Stimulated activated CD8-positive, alpha-beta memory T cell treated with anti-CD3 and anti-CD28 coated beads, Interleukin-2, amount 100 ng/mL, for 1 hour (primary cell): ENCODE measurements at places on chromosomes 6 and 20.

- DNase-seq, result no peak
Measured at GRCh38 chr6:38957426-38957825, 91.2 kb upstream of the GLP1R start.

DNA sequence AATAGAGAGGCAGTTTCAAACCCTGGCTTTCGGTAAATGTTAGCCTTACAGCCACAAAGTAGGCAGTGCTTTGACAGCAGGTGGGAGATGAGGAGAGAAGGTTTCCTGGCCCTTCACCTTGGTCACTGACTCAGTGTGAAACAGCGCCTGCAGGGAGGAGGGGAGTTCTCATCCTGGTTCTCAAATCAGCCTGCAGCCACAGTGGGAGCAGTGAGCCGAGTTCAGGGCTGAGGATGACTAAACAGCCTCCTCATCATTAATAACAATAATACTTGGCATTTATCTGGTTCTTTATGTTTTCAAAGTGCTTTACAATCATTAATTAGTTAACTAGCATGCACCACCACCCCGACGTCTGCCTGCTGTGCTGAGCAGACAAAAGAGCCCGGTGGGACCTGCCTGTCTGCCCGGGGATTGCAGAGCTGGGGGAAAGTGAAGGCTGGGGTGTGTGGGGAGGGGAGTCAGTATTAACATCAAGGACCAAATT is 59.6 kb downstream of the PRDM1 start:
- DNase-seq, result no peak

DNA sequence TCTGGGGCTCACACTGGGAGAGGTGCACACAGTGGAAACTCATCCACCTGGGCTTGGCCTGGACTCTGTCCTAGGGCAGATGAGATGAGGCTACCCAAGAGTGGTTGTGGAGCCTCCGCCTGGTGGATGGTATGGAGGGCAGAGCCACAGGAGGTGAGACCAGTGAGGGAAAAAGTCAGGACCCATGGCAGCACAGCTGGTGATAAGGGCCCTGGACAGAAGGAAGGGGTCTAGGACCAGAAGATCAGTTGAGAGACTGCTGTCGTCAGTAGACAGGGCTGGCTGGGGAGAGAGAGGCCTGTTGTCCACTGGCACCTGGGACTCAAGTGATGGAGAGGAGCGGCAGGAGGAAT is 29.8 kb downstream of the PLCG1 start:
- DNase-seq, result no peak

- DNase-seq, result no peak
Measured at GRCh38 chr6:96211341-96211740, 195.6 kb downstream of the FUT9 start.

DNA sequence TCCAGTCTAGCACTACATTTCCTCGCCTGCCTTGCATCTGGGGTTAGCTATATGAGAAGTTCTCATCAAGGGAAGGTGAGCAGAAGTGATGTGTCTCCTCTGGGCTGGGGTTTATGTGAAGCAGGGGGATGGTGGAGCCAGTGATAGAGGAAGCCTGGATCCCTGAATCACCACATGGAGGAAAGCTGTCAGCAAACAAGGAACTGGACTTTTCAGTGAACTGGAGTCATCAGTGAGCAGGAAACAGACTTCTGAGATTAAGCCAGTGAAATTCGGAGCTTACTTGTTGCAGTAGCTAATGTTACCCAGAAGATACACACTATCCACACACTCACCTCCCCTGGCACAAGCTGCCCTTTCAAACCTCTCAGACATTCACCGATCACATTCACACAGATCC is 13.4 kb upstream of the TOX2 start:
- DNase-seq, result no peak

GRCh38 chr20:56786503-56786902 is 157.4 kb downstream of the TFAP2C start:
- DNase-seq, result no peak

- DNase-seq, result no peak
Measured at GRCh38 chr6:157682856-157683481, 140.1 kb upstream of the SNX9 start.

- DNase-seq, result no peak
Measured at GRCh38 chr6:97392735-97393134, 109.7 kb upstream of the MMS22L start.
